ENCODE measurements at places on chromosomes 2 and 18.

- DNase-seq, result no peak
Measured at GRCh38 chr2:141035846-141036420, 1094.9 kb downstream of the LRP1B start.

GRCh38 chr2:26438526-26438925 is 36.8 kb downstream of the DRC1 start:
- DNase-seq, result no peak

DNA sequence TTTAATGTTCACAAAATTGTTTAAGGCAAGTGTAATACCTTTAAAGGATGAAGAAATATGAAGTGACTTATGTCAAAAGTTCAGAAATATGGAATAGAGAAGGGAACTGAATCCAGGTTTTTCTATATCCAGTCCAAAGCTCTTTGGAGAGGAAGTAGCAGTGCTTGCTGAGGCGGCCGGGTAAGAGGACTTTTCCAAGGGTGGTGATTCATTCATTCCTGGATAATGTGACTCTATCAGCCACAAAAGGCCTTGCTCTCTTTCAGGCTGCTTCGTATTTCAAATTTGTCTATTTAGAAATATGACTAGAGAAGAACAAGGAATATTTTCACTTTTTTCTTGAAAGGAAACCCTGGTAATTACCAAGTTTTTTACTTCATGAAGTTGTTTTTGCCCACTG is 830.1 kb upstream of the ZEB2 start:
- no peak for DNase-seq

- DNase-seq, result no peak
Measured at GRCh38 chr2:200741468-200742202, 70.1 kb upstream of the BZW1 start.

DNA sequence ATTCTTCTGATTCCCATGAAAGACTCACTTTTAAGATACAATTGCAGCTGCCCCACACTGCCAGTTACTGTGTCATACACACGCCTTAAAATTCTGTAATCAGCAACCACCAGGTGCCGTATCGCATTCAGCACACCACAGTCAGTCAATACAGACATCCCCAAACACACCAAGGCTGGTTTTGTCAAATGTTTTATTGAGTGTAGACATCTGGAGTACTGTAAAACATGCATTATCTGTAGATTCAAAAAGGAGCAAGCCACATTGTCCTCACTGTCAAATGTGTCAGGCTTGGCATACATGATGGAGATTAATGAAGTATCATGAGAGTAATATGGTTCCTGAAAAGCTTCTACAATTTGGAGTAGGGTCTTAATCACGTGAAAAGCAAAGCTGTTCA is 109.7 kb upstream of the SP3 start:
- no peak for DNase-seq

DNA sequence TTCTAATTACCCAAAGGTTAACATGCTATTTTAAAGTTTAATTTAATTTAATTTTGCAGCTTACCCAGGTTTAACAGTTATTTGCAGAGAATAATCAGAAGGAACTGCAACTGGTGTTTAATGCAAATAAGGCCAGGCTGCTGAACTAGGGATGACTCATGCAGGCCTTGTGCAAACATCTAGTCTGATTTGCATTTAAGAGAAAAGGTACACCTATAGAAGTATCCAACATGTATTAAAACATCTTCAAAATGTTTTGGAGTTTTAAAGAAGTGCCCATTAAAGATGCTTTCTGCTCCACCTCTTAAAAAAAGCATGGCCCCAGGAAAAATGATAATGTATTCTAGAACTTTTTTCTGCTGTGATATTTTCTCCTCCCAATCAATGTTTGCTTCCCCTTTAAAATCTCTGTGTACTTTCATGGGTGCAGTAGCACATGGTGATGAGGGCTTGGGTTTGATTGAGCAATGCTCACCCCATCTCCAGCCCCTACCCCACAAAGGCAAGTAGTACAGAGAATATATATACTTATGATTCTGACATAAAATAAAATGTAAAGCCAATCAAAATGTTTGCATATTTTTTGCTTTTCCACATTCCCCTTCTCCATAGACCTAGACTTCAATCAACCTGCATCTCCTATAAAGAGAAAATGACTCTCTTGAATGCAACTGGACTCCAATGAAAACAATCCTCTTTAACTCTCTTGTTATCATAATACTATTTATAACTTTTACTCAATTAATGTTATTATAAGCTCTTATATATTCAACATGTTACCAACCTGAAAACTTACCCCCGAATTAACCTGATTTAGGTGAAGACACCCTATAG is 54.1 kb downstream of the ATP8B1 start:
- DNase-seq, result no peak

DNA sequence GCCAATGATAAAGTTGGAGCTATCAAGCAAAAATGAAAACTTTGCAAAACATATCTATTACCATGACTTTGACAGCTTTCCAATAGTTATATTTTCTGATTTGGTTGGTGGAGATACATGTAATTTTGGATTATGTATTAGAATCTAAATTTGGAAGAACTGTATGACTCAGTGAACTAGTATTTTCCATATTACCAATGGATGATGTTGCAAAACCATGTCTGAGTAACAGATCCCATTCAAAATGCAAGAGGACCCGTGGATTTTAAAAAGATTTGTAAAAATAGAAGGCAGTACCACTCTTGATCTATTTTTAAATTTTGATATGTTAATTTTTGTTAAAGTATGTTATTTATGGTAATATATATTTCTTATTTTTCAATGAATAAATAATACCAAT is 83.0 kb downstream of the TAF4B start:
- DNase-seq, result no peak

DNA sequence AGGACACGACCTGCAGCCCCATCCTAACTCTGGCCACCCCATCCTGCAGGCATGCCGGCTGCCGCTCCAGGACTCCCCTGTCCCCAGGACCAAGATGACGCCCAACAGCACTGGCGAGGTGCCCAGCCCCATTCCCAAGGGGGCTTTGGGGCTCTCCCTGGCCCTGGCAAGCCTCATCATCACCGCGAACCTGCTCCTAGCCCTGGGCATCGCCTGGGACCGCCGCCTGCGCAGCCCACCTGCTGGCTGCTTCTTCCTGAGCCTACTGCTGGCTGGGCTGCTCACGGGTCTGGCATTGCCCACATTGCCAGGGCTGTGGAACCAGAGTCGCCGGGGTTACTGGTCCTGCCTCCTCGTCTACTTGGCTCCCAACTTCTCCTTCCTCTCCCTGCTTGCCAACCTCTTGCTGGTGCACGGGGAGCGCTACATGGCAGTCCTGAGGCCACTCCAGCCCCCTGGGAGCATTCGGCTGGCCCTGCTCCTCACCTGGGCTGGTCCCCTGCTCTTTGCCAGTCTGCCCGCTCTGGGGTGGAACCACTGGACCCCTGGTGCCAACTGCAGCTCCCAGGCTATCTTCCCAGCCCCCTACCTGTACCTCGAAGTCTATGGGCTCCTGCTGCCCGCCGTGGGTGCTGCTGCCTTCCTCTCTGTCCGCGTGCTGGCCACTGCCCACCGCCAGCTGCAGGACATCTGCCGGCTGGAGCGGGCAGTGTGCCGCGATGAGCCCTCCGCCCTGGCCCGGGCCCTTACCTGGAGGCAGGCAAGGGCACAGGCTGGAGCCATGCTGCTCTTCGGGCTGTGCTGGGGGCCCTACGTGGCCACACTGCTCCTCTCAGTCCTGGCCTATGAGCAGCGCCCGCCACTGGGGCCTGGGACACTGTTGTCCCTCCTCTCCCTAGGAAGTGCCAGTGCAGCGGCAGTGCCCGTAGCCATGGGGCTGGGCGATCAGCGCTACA is 2.1 kb downstream of the GPBAR1 start:
- no peak for DNase-seq

DNA sequence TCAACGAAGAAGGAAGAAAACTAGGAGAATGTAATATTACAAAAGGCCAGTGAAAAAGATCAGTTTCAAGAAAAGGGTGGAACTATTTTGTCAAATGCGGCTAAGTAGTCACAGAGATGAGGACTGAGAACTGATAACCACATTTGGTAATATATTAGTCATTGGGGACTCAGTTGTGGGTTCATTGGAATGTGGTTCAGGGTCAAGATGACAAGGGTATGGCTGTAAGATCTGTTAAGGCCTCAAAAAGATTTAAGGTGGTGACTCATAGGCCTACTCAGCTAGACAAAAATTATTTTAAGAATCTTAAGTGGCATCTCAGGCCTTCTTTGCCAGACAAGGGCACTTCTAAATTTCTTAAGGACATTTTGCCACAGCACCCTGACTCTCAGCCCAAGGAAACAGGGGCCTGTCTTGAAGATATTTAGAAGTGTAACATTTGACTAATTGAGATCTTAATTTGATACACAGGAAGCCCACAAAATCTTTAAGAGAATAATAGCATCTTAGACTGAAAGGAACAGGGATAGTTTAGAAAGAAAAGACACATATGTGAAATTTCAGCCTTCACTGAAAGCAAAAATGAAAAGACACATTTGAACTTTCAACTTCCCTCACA is 81.3 kb downstream of the STRADB start:
- no peak for DNase-seq

- DNase-seq, result no peak
Measured at GRCh38 chr2:50118905-50119702, 912.8 kb downstream of the NRXN1 start.

DNA sequence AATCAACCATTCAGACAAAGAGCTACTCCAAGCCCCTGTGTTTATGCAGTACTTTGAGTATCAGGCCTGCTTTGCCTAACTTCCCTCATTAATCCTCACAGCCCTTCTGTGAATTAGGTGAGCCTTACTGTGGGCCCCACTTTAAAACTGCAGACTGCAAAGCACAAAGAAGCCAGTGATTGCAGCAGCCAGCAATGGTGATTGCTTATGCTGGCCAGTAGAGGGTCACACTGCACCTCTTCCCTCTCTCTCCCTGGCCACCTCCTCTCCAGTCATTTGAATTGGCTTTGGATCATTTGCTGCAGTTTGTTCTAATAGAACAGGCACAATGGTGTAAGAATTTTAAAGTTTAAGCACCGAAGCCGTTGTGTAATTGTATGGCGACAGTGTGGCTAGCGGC is 229.9 kb downstream of the AGPS start:
- no peak for DNase-seq

GRCh38 chr2:235810252-235810651 is 316.4 kb downstream of the AGAP1 start:
- no peak for DNase-seq

DNA sequence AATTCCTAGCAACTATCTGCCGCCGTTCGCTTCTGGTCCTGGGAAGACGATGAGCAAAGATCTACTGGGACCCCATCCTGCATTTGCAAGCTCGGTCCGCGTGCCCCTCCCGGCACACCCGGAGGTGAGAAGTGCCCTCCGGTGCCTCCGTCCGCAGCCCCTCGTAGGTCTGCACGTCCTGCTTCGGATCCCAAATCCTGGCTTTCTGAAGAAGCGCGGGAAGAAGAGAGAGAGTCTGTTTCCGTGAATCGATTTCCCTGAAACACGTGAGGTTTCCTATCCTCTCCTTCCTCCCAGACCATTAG is 5.0 kb upstream of the OSR1 start:
- DNase-seq, result no peak

DNA sequence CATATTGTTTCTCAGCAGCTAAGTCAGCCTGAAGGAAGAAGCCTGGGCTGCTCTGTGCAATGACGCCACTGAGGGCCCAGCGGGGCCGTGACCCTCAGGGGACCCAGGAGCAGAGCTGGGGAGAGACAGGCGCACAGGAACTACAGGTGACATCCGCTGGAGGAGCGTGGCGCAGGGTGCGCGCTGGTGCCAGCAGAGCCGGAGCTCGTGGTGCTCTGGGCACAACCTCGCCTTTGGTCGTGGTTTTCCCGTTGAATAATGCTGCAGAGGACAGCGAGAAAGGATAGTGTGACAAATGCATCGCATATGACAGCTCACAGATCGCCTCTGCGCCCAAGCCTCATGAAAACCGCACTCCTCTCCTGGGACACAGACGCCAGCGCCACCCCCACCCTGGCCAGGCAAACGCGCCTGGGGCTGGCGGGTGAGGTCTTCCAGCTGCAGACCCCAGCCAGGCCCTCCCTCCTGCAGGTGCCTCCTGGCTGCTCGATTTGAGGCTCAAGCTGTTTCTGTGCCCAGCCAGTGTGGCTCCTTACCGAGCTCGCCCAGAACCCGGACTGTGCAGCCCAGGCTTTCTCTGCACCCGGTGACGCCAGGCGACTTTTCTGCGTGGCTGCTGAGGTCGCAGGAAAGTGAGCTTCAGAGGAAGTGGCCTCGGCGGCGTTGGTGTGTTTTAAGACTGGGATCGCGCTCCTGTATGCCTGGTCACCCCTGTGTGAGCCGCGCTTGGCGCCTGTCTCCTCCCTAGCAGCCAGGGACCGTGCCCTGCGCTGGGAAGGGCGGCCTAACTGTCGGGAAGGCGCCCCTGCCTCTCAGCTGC is 583.1 kb upstream of the HS6ST1 start:
- DNase-seq, result no peak

- no peak for DNase-seq
Measured at GRCh38 chr18:64919971-64920570, 771.2 kb upstream of the LINC00305 start.

- no peak for DNase-seq
Measured at GRCh38 chr18:60413944-60414547, 41.5 kb upstream of the MC4R start.

DNA sequence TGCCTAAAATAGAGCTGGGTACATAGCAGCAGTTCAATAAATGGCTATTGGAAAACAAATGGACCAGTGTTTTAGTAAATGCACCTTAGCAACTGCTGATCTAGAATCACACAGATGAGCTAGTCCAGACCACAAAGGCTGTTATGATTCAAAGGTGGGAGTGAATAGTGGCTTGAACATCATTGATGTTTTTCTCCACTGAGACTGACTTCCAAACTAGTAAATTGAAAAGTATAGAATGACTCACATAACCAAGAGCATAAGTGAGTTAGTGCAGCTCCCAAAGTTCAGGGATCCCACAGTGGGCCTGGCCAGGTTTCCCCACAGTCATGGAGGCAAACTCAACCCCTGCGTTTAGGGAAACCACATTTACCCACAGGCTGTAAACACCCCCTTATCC is 106.7 kb upstream of the YPEL5 start:
- DNase-seq, result no peak

- DNase-seq, result no peak
Measured at GRCh38 chr2:211503856-211504255, 947.5 kb downstream of the CPS1 start.

DNA sequence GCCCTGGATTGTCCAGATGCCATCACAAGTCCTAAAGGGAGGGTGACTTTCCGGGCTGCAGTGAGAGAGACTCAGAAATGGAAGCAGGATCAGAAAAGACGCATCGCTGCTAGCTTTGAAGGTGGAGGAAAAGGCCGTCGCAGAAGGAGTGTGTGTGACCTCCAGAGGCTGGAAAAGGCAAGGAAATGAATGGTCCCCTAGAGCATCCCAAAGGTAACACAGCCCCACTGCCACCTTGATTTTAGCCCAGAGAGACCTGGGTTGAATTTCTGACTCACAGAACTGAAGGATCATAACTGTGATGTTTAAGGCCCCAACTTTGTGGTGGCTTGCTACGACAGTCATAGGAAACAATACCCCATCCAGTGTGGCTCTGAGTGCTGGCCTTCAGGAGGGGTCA is 8.6 kb upstream of the NCK2 start:
- DNase-seq, result no peak

DNA sequence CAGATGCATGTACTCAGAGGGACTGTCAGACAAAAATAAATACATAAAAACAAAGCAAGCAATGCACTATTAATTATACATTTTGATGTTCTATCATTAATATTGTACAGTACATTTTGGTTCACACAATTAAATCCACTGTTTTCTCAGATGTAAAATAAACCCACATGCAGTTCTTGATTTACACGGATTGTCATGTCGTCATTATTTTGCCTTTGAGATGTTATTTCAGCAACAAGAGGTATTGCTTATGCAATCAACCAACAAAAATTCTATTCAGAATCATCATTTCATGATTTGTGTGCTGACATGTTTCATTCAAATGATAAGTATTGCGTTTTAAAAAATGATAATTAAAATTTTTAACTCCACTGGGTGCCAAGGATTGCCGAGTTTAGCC is 79.2 kb downstream of the TSHZ1 start:
- DNase-seq, result no peak

Data from renal cortex interstitium (tissue), 15 donors.